Thymus (tissue), 14 donors: ENCODE measurements at places on chromosomes 3 and 15. TPM values are rescaled to one million over a fixed set of nuclear protein-coding genes. Genes with fewer than 3 reads are reported as not detected.

- DNase-seq: no peak
Measured at GRCh38 chr3:58329150-58329921, 3.4 kb upstream of the PXK start.

DNA sequence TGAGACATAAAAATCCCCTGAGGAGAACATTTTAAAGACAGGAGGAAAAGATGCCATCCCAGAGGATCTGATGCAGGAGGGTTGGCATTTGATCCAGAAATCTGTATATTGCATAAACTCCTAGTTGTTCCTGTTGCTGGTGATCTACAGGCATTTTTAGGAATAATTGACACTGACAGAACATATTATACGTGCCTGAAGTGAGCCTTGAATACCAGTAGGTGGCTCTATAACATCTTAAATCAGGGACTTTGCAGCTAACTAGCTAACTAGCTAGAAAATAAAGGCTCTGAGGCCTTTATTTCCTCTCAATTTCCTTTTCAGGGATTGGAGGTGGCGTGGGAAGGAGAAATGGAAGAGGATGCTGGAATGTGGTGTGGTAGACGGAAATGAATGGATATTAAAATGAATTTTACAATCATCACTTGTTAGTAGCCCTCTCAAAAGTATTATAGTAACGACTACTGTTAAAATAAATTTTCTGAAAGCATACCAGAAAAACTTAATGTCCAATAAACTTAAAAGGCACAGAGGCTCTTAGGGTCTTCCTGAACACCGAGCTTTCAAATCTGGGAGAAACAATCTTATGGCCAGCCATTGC lies 73.8 kb upstream of the ZBED2 start:
- no peak for DNase-seq

GRCh38 chr15:22231603-22232002 lies 151.3 kb downstream of the OR4M2 start:
- no peak for DNase-seq

DNA sequence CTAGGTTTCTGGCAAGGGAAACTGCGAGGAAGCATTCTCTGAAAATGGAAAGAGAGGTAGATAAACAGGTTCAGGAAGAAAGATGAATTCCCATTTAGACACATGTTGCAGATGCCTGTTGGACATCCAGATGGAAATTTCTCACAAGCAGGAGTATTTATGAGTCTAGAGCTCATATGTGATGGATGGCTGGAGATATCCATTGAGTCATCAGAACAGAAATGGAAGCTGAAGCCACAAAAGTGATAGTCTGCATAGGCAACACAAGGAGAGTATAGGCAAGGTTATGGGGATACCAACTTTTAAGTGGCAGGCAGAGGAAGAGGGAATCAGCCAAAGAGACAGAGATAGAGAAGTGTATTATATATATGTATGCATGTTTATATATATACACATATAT lies 6.3 kb upstream of the RAMAC start:
- DNase-seq: no peak

GRCh38 chr15:99385005-99385669 lies 133.9 kb downstream of the LRRC28 start:
- no peak for DNase-seq

DNA sequence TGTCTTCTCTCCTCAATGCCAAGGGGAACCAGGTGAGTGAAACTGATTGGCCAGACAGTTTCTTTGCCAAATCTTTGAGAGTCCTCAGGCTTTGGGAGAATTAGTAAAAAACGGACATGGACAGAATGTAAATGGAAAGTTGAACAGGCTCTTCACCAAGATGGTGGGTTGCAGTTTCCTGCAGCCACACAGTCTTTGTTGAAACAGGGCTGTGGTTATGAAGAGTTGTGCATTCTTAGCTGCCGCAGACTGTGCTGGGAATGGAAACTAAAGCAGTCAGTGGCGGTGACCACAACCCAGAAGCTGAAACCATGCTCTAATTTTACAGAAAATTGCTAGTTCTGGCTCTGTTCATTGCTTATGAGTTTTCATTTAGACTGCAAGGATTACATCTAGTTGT lies 42.1 kb upstream of the TASOR start:
- peak; percentile 77 for DNase-seq

DNA sequence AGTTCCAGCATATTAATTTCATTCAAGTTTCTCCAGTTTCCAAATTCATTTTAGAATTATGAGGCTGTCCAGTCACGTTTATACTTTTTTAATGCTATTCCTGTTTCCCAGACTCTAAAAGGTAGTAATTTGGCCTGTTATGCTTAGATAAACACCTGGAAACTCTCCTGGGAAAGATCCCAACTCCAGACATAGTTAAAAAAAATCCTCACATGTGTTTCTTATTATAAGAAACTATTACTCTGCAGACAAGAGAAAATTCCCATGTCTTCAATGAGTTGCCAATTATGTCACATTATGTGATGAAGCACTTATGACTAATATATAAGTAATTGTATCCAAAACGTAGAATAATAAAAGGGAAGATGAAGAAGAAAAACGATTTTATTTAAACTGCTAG lies 137.1 kb upstream of the TMC3 start:
- DNase-seq: no peak

DNA sequence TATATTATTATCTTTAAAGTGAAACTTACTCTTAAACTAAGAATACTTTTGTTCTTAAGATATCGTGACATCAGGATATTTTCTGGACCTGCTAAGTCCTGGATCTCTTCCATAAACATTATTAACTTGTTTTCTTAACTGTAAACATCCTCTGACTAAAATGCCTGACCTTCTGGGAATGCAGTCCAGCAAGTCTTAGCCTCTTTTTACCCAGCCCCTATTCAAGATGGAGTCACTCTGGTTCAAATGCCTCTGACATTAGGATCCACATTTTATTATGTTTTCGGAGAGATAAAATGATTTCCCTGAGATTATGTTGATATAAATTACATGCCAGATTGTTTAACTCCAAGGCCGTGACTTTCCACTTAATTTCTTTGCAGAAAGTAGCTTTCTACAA lies 37.6 kb downstream of the OSTN start:
- DNase-seq: no peak

- no peak for DNase-seq
Measured at GRCh38 chr3:156772588-156773206, 53.5 kb upstream of the LEKR1 start.

- peak; percentile 44 for DNase-seq
Measured at GRCh38 chr15:43133430-43134156, at the start of gene TMEM62. Gene TMEM62, plus strand, starts transcription at chr15:43133586. Its CDS starts 217 bp downstream, at chr15:43133803.

GRCh38 chr15:99447497-99448371 lies 118.0 kb upstream of the MEF2A start:
- DNase-seq: peak; percentile 89

The ERICH6 gene
- 0.02 TPM for polyA plus RNA-seq

The CLDN16 gene
- polyA plus RNA-seq: 1.3 TPM

The NMNAT3 gene
- polyA plus RNA-seq: 5.2 TPM

The TRIM42 gene
- 0.05 TPM for polyA plus RNA-seq
